ENCODE measurements at places on chromosomes 2 and 18.

DNA sequence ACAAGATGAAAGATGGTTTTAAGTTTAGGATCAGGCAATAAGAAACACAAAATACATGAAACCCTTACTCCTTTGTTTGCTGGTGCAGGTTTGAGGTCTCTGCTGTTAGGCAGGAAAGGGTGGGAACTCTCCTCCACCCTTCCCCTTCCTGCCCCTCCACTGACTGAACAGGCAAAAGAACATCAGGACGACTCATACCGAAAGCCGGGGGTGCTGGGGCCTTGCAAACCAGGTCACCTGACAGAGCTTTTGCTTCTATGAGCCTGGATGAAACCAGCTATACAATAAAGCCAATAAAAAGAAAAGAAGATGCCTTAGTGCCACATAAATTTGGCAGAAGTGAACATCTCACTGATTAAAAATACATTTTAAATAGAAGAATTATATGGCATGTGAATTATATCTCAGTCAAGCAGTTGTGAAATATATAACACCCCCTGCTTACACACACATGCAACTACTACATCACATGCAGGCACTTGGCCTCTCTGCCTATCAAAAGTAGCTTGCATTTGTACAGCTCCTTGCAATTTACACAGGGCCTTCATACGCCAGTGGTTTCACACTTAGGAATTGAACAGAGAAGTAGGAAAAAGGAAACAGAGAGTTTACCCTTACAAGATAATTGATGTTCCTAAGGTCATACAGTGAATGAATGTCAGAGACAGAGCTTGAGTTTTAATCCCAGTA is 215.1 kb upstream of the TRIB2 start:
- DNase-seq = peak; percentile 45

GRCh38 chr2:159045545-159046454 is 77.4 kb downstream of the TANC1 start:
- no peak for DNase-seq

DNA sequence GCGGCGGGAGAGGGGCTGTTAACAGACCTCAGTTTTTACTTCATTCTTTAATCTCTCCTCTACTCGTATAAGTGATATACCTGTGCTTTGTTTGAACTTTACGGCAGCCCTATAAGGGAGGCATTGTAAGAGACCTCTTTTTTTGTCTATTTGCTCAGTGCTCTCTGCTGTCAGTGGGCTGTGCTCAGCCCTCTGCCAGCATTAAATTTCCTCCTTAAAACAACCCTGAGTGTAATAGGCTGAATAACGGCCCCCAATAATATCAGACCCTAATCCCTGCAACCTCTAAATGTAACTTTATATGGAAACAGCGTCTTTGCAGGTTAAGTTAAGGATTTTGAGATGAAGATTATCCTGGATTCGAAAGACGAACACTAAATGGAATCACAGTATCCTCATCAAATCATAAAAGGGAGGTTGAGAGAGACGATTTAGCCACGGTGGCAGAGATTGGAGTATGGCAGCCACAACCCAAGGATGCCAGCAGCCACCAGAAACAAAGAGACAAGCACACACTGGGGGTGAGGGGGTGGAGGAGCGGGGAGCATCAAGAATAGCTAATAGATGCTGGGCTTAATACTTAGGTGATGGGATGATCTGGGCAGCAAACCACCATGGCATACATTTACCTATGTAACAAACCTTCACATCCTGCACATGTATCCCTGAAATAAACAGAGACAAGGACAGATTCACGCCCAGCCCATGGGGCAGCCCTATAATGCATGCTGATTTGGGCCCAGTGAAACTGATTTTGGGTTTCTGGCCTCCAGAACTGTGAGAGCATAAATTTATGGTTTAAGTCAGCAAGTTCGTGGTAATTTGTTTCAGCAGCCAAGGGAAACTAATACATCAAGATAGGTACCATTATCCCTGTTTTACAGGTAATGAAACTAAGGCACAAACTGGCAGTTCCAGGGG is 894 bp upstream of the FARSB start:
- DNase-seq = no peak

DNA sequence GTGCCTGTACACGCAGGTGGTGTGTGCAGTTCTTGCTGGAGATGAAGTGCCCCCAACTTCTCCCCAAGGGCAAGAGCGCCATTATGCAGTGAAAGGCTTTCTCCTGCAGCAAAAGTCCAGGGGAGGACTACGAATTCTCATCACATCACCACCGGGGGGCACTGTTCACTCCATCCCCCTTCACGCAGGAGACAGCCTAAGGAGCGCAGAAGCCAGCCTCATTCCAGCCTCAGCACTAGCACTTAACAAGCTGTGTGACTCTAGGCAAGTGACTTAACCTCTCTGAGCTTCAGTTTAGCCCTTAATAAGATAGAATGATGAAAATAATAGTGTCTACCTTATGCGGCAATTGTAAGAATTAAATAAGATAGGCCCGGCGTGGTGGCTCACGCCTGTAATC is 32.3 kb downstream of the DNMT3A start:
- DNase-seq = peak; percentile 55

- no peak for DNase-seq
Measured at GRCh38 chr18:46211816-46212215, 107.6 kb downstream of the HAUS1 start.

DNA sequence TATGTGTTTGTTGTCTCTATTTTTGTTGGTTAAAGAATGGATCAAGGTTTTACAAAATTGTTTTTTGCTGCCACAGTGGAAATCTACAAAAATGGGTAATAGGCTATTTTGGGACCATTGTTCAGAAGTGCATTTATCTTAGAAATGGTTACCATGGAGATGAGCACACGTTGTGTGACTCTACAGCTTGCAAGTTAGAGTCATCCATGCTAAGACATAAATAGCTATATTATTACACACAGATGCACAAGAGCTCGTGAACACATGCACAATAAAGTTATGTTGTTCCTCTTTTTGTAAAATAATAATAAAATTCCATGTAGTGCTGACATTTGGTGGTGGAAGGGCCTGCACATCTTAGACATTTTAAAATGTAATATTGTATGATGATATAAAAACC is 15.5 kb upstream of the DUSP19 start:
- DNase-seq = no peak

DNA sequence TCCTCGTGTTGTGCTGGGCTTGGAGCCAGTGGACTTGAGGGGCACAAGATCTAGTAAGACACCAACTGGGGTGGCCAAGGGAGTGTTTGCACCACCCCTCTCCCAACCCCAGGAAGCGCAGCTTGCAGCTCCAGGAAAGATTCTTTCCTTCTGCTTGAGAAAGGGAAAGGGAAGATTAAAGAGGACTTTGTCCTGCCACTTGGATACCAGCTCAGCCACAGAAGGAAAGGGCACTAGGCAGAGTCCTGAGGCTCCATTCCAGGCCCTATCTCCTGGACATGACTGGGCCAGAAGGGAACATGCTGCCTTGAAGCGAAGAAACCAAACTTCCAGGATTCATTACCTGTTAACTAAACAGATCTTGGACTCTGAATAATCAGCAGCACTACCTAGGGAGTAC is 44.9 kb upstream of the UGP2 start:
- no peak for DNase-seq

GRCh38 chr2:127783101-127783500 is 27.9 kb downstream of the WDR33 start:
- no peak for DNase-seq

DNA sequence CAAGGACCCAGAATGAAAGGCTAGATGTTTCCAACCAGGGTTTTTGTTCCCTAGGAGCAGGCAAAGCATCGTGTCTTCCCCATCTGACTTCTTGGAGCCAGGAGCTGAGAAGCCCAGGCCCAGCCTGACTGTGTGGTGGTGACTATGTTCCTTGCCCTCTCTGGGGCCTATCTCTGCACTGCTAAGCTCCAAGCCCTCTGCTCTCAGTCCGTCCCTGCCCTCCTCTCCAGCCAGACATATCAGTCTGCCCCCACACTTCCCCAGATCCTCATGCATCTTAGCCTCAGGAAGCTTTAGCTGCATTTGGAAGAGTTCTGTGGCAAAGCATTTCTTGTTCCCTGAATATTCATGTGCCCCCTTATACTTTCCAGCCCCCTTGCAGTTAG is 196.6 kb downstream of the CYP26B1 start:
- DNase-seq = no peak

- peak; percentile 69 for DNase-seq
Measured at GRCh38 chr2:196278491-196278911, 107.1 kb upstream of the STK17B start.

DNA sequence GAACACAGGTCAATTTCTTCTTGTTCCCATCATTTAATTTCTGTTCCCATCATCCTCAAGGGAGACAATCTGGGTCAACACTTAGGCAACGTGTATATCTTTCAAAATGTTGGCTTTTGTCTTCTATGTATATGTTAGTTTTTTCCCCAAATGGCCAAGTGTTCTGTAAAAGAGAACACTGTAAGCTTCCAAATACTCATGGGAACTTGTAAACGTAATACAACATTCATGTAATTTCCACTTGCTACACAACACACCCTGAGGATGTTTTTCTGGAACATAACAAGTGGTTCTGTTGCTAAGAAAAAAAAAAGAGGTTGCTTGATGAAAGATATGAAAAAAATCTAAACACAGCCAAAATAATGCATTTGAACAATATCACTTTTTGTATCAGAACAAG is 149.1 kb downstream of the ATAD2B start:
- DNase-seq = no peak

DNA sequence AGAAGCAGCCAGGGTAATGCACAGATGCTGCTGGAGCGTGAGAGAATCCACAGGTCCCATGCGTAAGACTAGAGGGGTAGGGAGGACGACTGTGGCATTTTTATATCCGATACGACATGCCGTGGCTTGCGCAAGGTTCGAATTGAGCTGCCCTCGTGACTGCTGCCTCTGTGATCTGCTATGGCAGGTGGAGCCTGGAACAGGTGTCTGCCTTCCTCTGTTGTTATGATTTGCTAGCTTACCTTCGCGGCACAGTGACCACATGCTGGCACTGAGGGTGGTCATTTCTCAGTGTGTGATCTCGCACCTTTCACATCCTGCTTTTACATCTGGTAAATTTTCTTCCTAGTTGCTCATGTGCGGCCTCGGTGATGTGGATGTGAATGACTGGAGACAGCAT is 240.2 kb downstream of the ALPK2 start:
- DNase-seq = no peak

GRCh38 chr18:42707080-42707479 is 408.4 kb downstream of the RIT2 start:
- DNase-seq = no peak

DNA sequence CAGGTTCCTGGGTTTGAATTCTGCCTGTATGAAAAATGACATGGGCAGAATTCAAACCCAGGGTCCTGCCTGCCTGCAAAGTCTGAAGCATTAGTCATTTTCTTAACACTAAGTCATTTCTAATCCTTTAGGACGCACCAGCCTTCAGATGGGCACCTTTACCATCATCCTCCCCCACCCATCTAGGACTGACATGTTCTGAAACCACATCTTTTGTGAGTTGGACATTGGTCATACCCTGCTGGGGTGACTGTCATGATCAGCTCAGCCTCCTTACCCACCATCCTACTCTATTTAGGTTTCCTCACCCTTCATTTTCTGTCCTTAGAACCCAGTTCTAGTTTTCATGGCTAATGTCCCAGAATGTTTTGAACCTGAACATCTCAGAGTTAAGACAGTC is 104.9 kb downstream of the TRIB2 start:
- DNase-seq = no peak

GRCh38 chr2:183967756-183968155 is 630.6 kb upstream of the ZNF804A start:
- DNase-seq = no peak

DNA sequence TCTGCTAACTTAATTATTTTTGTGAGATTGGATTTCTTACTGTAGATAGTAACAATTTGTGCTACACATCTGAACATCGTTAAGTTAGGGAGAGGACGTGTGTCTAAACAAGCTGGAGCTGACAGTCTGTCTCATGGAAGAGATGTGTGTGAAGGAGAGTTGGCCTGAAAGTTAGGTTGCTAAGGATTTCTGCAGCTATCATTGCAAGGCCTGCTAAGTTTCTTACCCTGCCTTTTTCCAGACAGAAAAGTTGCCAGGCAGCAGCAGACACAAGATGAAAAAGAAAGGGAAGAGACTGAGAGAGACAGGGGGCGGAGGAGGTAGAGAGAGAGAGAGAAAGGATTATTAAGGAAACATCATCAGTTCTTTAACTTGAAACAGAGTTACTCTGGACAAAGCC is 4.1 kb upstream of the LRP1B start:
- DNase-seq = no peak

DNA sequence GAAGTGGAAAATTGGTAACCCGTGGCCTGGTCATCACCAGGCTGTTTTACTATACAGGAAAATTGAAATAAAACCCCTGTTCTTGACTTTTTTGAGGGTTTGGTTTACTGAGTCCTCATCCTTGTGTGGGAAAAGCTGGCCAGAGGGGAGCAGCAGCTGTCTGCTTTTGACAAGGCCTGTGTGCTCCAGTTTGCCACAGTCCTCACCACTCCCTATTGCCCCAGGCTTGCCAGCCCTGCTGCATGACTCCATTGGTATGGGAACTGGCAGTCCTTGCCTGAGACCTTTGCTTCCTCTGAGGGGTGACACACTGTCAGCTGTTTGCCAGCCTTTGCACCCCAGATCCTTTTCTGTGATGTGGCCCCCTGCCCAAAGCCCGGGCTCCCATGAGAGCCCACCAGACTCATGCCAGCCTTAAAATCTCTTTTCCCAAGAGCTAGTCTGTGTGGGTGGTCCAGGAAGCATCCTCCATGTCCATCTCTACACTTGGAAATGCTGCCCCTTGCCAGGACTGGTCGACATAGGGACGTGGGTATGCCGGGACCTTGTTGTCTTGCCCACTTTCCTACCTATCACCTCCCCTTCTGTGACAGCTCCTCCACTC is 39.0 kb downstream of the GLI2 start:
- no peak for DNase-seq

- no peak for DNase-seq
Measured at GRCh38 chr2:45750001-45750400, 98.5 kb downstream of the PRKCE start.
